ENCODE measurements at places on chromosomes 13 and 19.

GRCh38 chr13:94753327-94753726 lies 41.0 kb upstream of the SOX21 start:
- DNase-seq, result no peak

GRCh38 chr13:56706485-56706884 lies 434.2 kb upstream of the PRR20A start:
- no peak for DNase-seq

- DNase-seq, result no peak
These were observed 6.7 kb upstream of the MYCBP2 start for GRCh38 chr13:77333594-77333993.

GRCh38 chr13:71096421-71096820 lies 770.6 kb downstream of the DACH1 start:
- DNase-seq, result no peak

DNA sequence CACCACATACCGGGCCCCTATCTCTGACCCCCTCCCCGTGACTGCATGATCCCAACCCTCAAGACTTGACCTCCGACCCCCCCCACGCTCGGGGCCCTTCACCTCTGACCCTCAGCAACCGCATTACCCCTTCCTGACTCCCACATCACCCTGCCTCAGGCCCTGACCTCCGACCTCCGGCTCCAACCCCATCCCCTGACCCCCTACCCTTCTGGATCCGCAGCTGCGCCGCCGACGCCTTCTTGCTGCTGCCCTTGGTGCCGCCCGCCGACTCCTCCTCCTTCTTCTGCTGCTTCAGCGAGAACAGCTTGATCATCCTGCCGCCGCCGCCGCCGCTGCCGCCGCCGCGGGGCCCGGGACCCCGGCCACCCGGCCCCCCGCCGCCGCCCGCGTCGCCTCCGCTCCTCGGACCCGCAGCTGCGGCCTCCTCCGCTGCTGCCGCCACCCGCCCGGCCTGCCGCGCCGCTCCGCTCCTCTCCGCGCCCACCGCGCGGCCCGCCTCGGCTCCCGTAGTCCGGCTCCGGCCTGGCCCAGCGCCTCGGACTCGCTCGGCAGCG lies at the start of gene UBE2M:
Gene UBE2M, minus strand, starts transcription at position 546 of the 557 bp plus-strand sequence. Its CDS starts 230 bp downstream, at position 316.
- DNase-seq, result no peak
